Esophagus squamous epithelium (tissue), 5 donors: ENCODE measurements at places on chromosomes 7 and 10.

DNA sequence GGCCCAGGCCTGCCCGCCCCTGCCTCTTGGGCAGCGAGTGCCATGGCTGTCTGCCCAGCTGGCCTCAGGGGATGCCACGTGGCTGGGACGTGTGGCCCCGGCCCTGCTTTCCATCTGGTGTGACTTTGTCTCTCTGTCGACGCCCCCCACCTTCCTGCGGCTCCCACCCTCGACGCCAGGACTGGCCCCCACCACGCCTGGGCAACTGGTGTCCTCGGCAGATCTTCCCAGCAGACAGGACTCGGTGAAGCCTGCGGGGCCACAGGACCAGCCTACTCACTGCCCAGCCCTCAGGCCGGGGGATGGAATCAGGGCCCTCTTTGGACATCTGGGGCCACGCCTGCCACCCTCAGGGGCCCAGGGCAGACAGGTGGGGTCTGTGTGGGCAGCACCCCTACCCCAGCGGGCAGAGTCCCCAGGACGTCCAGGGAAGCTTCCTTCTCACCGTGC is 55.1 kb downstream of the UNCX start:
- DNase-seq, result no peak

DNA sequence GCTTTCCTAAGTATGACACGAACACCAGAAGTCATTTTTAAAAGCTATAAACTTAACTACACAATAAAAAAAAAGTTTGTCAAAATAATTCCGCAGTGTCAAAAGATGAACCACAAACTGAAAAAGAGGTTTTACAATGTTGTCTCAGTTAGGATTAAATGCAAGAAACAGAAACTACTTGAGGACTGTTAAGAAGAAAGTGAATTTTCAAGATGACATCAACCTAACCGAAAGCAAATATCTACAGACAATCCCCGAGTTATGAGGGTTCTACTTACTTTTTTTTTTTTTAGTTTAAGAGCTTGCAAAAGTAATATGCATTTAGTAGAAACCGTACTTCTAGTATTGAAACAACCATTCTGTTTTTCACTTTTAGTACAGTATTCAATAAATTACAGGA is 62.3 kb downstream of the TFPI2 start:
- no peak for DNase-seq

GRCh38 chr10:63166742-63167258 is 33.7 kb downstream of the NRBF2 start:
- no peak for DNase-seq

DNA sequence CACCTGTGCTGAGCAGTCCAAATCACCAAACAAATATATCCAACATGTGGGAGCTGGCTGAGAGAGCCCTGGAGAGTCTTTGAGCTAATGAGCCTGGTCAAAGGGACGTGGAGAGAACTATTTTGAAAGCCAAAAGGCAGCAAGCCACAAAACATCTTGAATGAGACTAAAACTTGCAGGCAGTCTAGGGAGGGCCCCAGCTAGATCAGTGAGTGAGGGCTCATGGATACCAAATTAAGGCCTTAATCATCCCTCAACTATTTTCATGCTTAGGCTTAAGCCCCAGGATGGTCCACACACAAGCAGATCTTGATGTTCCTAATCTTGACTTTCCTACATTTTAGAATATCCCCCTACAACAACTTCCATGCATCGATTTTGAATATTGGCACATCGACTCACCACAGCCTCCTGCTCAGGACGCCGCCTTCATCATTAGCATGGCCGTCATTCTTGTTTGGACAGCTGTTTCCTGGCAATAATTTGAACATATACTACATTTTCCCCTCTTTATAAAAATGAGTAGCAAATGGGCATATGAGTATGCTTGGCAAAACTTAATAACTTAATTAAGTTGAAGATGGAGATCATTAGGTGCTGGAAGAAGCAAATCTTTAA is 86.9 kb upstream of the ADAM12 start:
- DNase-seq, result no peak

GRCh38 chr10:43252166-43252782 is 14.6 kb downstream of the RASGEF1A start:
- DNase-seq, result no peak

GRCh38 chr10:70974351-70974901 is 86.1 kb upstream of the PCBD1 start:
- DNase-seq, result no peak

DNA sequence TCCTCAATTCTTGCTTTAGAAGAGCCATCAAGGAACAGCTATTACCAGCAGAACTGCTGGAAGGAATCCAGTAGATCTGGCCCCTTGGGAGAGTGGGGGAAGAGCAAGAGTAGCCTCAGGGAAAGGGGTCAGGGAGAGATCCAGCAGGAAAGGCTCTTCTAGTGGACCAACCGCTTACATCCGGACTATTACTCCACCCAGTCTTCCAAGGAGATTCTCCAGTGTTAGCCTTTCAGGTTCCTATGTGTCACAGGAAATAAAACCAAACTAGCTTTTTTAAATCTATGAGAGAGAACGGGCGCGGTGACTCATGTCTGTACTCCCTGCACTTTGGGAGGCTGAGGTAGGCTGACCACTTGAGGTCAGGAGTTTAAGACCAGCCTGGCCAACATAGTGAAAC is 34.3 kb downstream of the TET1 start:
- no peak for DNase-seq
